ENCODE measurements at places on chromosomes 16 and 17. TPM values are rescaled to one million over a fixed set of nuclear protein-coding genes. Genes with fewer than 3 reads are reported as not detected.
A peak's percentile ranks its signal among the peaks of the same experiment; 100 is the strongest.

- DNase-seq = no peak
Measured at GRCh38 chr17:50103941-50104340, 8.8 kb downstream of the PDK2 start.

- no peak for DNase-seq
Measured at GRCh38 chr17:63698381-63698885, 1.5 kb downstream of the LIMD2 start.

DNA sequence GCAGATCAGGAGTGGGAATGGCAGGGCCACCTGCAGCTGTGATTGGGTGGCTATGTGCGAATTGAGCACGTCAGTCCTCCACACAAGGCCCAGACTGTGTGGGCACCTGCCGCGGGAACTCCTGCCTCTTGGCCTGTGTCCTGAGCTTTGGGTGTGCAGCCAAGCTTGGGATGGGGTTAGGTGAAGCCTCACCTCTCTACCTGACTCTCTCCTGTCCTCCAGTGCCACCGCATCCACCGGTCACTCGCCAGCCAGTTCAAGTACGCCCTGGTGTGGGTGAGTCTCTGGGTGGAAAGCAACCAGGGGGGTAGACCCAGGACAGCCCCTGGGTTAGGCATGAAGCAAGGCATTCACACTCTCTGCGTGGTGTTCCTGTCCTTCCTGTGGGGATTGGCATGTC is 2.3 kb upstream of the MYO15A start:
- DNase-seq = no peak

GRCh38 chr17:49260817-49261291 is 30.3 kb upstream of the PHOSPHO1 start:
- peak; percentile 17 for DNase-seq

DNA sequence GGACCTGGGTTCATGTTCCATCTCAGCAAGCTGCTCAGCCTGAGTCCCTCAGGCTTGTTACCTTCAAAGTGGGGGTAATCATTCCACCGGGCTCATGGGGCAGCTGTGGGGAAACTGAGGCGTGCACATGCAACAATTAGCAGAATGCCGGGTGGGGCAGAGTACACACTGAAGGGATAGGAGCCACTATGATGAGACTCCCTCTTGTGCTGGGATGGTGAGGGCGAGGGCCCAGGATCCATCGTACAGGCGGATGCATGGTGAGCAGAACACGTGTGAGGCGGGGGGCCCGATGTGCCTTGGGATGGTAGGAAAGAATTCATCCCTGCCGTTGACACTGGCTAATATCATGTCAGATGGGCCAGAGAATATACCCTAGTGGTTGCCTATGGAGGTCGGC is 25.5 kb upstream of the MAP3K14 start:
- peak; percentile 7 for DNase-seq

DNA sequence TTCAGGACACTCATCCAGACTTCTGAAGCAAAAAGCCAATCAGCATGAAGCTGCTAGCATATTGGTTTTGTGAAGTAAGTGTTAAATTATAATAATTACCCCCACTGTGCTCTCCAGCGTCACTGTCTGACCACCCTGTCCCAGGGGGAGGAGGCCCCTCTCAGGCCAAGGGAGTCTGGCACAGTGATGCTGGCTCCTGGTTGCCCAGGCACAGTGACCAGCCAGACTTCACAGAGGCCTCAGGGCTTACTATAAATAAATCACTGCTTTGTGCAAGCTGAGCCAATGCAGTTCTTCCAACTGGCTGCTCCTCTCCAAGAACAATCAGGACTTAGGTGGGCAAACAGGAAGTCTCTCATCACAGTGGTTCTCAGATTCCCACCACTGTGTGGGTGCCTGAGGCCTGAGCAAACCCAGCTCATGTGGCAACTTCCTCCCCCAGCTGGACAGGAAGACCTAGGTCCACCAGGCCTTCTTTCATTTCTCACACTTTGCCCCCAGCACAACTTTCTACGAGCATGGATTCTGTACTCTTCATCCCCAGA is 1.7 kb upstream of the DBNDD1 start:
- DNase-seq = peak; percentile 27

- no peak for DNase-seq
Measured at GRCh38 chr16:11283820-11284248, 2.7 kb upstream of the PRM1 start.

DNA sequence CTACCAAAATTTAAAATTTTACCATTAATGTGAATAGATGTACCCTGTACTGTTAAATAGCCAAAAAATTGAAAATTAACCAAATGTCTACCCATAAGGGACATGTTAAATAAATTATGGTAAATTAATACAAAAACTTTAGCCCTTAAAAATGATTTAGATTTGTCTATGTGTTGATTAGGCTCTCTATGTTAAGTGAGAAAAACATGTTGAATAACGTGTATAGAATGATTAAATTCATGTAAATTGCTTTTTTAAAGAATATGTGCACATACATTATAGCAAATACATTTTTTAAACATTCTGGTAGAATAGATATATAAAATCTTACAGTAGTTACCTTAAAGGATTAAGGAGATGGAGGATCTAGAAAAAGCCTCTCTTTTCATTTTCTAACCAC is 59.5 kb downstream of the BRIP1 start:
- DNase-seq = no peak

DNA sequence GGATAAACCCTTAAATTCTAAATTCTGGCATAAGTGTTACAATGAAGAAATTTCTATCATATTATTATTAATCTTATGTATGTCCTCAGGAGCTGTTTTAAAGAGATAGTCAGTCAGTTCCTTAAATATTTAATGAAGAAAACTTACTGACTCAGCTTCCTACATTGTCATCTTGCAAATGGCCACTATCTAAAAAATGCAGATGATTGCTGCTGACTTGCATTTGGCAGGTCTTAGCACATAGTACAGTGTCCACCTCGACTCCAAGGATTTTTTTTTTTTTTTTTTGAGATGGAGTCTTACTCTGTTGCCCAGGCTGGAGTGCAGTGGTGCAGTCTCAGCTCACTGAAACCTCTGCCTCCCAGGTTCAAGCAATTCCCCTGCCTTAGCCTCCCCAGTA is 55.1 kb upstream of the CORO6 start:
- DNase-seq = no peak

DNA sequence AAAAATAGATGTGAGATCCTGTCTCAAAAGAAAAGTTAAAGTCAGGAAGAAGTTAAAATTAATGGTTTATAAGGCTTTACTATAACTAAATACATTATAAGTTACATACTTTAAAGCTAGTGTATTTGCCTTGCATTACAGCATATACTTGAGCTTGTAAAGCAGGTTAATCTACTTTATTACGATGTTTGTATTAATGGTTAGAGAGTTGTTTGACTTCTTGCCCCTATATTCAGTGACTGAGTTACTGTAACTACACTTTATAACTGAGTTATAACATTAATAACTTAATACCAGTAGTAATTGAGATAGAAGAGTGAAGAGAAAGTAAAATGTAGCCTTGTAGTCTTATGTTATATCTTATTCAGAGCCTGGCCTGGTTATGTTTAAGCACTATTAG is 22.9 kb downstream of the CLTC start:
- no peak for DNase-seq

GRCh38 chr16:88375996-88376834 is 6.5 kb upstream of the ZNF469 start:
- DNase-seq = no peak

DNA sequence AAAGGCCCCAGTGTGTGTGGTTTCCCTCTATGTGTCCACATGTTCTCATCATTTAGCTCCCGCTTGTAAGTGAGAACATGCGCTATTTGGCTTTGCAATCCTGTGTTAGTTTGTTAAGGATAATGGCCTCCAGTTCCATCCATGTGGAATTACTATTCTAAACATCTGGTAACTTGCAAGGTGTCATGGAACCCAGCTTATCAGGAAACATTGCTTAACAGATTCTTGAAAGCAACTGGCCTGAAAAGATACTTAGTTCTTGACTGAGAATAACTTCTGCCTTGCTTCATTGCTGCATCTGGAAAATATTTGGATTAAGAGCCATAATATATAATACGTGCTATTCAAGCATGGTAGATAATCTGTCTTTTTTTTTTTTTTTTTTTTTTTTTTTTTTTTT is 27.8 kb downstream of the PAFAH1B1 start:
- no peak for DNase-seq

GRCh38 chr17:74524653-74525464 is 6.4 kb downstream of the CD300LB start:
- no peak for DNase-seq

- peak; percentile 6 for DNase-seq
Measured at GRCh38 chr17:9020824-9021157, 519 bp upstream of the NTN1 start.

GRCh38 chr16:1197237-1197866 is 27.7 kb downstream of the TPSG1 start:
- DNase-seq = peak; percentile 21

DNA sequence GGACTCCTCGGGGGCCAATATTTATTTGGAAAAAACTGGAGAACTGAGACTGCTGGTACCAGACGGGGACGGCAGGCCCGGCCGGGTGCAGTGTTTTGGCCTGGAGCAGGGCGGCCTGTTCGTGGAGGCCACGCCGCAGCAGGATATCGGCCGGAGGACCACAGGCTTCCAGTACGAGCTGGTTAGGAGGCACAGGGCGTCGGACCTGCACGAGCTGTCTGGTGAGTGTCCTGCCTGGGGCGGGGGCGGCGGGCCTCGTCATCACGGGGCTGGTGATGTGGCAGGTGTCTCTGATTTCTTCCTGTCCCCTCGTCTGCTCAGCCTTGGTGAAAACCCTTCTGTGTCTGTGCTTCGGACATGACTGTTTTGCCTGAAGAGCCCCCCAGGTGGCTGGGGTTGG is 5.7 kb downstream of the METRNL start:
- no peak for DNase-seq

DNA sequence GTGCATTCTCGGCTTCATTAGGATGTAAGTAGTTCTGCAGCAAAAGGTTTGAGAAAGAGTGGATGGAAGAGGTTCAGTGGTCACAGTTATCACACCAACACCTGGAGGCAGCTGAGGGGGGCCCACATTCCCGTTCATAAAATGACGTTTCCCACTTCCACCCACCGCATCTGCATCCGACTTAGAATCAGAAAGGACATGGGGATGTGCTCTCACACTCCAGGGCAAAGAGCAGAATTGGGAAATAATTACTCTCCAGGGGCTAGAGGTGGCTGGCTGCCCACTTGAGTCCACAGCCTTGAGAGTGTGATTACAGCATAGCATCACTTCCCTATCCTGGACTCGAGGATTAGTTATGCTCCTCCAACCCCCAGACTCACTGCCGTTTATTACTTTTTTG is 122.0 kb downstream of the CPPED1 start:
- DNase-seq = no peak

- no peak for DNase-seq
Measured at GRCh38 chr16:66486199-66486772, 59.2 kb downstream of the BEAN1 start.

GRCh38 chr16:48082516-48082915 is 73.3 kb downstream of the ABCC12 start:
- DNase-seq = no peak

DNA sequence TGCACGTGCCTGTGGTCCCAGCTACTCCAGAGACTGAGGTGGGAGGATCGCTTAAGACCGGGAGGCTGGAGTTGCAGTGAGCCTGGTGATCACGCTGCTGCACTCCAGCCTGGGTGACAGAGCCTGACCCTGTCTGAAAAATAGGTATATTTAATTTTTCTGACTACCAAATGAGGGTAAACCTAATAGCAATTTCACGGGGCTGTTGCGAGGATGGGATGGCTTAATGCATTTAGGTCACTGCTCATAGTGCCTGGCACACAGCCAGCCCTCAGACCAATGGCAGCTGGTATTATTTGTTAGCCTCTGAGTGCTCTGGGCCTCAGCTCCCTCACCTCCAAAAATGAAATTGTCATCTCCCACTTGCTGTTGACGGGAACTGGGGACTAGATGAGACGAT is 5.9 kb upstream of the CDIP1 start:
- DNase-seq = no peak

DNA sequence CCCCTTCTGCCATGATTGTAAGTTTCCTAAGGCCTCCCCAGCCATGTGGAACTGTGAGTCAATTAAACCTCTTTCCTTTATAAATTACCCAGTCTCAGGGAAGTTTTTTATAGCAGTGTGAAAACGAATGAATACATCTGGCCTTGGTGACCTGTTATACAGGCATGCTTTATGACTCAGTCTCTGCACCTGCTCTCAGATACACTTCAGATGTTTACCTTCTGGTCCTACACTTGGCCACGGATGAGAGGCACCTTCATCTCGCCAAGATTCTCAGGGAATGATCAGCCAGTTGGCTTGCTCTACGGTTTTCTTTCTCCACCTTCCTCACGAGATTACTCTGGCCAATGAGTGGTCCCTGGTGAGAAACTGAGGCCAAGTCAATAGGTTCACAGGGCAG is 304.7 kb downstream of the CA10 start:
- no peak for DNase-seq

- DNase-seq = peak; percentile 73
Measured at GRCh38 chr17:80253631-80254395, 6.8 kb upstream of the RNF213 start.

The ALOX12 gene
- polyA plus RNA-seq = not detected

The CCL7 gene
- polyA plus RNA-seq = not detected

The PRSS33 gene
- polyA plus RNA-seq = not detected

The CDH13 gene
- polyA plus RNA-seq = 4.8 TPM

The KRT36 gene
- not detected for polyA plus RNA-seq

The TTYH2 gene
- polyA plus RNA-seq = 2.4 TPM

The CAMTA2 gene
- polyA plus RNA-seq = 40.1 TPM

The LITAFD gene
- not detected for polyA plus RNA-seq

The HOXB9 gene
- 29.2 TPM for polyA plus RNA-seq

The MYL11 gene
- polyA plus RNA-seq = 2.3 TPM

The MAF gene
- 47.1 TPM for polyA plus RNA-seq

The KRT27 gene
- polyA plus RNA-seq = not detected

The DPEP2 gene
- 0.99 TPM for polyA plus RNA-seq

The CD300H gene
- polyA plus RNA-seq = not detected

The ECI1 gene
- polyA plus RNA-seq = 233 TPM

The RTN4RL1 gene
- polyA plus RNA-seq = 2.0 TPM

The KRT24 gene
- not detected for polyA plus RNA-seq

The TMEM235 gene
- not detected for polyA plus RNA-seq

The YPEL2 gene
- 9.0 TPM for polyA plus RNA-seq
